ENCODE measurements at places on chromosomes 3 and 15.

GRCh38 chr3:128226795-128227395 lies 73.6 kb downstream of the EEFSEC start:
- peak; percentile 16 for DNase-seq

DNA sequence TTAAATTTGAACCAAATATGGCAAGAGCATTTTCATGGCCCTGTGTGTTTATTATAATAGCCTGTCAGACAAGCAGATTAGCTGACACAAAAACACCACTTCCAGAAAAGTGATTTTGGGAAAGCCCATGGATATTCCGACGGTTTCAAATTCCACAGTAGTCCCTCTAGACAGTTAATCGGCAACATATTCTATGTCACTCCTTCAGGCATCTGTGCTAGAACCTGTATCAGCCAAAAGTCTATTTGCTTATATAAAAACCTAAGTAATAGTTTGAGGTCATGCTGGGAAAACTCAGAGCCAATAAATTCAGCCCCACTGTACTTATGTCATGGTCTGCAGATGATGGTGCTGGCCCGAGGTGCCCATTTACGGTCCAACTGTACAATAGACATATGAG lies 110.2 kb upstream of the ARHGEF26 start:
- DNase-seq = no peak

DNA sequence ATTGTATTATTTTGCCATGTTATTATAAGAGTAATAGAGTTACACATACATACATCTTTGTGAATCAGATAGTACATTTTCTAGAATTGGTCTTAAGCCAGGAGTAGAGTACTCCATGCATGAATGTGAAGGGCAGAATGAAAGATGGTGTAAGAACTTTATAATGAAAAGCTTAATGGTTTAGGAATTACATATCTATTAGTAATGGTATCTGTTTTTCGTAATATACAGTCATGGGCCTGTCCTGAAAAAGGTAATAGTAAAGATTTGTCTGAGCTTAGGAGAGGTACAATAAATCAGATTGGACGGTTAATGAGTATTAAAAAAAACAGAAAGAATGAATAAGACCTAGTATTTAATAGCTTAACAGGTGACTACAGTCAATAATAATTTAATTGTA lies 118.2 kb upstream of the PRTG start:
- no peak for DNase-seq

DNA sequence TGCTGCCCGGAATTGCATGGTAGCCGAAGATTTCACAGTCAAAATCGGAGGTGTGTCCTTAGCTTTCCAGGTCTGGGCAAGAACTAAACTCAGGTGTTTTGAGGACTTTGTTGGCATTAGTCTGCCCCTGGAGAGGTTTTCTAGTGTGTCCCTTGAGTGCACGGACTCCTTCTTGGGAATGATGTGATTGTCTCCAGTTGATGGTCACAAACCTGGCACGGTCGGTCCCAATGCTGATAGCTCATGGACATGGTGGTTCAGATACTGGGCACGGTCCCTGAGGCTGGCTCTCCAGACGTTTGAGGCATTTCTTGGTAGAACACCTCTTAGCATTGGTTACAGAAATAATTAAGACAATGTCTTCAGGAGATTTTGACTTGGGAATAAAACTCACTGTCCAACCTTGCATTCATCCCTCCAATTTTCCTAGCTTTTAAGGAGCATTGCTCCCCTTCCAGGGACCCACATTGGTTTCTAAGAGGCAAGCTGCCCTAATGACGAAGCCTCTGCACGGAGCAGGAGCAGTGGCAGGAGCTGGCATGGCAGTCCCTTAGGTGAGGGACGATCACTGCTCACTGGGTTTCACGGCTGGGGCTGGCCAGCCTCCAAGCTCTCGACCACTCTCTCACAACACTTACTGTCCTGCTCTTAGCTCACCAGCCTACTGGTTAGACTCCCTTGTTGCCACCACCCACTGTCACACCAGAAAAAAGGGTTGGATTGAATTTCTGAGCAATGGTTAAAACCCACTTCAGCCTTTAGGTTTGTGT lies 68.1 kb downstream of the PGPEP1L start:
- no peak for DNase-seq

GRCh38 chr3:126537730-126538281 lies 13.9 kb downstream of the CHST13 start:
- no peak for DNase-seq

GRCh38 chr3:100516838-100517237 lies 24.4 kb downstream of the TMEM45A start:
- DNase-seq = no peak

DNA sequence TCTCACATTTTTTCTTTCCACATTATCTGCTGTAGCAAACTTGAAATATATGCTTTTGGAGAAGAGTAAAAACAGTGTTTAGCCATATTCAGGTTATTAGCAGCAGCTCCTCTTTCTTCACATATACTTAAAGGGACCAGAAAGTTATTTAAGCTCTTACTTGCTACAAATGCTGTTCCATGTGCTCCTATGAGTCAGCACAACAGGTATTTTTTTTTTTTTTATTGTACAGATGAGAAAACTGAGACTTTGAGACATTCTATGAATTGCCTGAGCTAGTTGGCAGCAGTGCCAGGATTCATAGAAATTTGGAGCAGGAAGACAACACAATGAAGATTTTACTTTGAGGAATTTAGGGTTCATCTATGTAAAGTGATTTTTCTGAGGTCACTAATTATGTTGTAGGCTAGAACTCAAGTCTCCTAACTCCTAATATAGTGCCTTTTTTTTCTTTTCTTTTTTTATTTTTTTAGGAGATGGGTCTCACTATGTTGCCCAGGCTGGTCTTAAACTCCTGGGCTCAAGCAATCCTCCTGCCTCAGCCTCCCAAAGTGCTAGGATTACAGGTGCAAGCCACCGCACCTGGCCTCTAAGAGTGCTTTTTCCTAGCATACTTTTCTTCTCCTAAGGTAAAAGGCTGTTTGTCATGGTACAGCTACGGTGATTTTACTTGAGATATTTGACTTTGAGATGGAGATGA lies 23.6 kb downstream of the SETD5 start:
- no peak for DNase-seq

GRCh38 chr15:57312318-57313133 lies 63.8 kb upstream of the CGNL1 start:
- no peak for DNase-seq

Data from CD4-positive, alpha-beta T cell treated with Interleukin-4 for 1 hour (primary cell).